ENCODE measurements at places on chromosomes 7 and 10. TPM values are rescaled to one million over a fixed set of nuclear protein-coding genes. Genes with fewer than 3 reads are reported as not detected.

The SPAM1 gene
- total RNA-seq = not detected

The FAM25G gene
- total RNA-seq = not detected

DNA sequence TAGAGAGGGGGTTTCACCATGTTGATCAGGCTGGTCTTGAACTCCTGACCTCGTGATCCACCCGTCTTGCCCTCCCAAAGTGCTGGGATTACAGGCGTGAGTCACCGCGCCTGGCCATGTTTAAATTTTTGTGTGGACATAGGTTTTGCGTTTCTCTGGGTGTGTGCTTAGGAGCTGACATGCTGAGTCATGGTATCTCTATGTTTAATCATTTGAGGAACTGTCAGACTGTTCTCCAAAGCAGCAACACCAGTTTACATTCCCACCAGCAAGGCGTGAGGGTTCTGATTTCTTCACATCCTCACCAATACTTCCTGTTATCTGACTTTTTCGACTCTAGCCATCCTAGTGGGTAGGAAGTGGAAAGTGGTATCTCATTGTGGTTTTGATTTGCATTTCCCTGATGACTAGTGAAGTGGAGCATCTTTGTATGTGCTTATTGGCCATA is 153.7 kb downstream of the DNAJB6 start:
- no peak for DNase-seq

DNA sequence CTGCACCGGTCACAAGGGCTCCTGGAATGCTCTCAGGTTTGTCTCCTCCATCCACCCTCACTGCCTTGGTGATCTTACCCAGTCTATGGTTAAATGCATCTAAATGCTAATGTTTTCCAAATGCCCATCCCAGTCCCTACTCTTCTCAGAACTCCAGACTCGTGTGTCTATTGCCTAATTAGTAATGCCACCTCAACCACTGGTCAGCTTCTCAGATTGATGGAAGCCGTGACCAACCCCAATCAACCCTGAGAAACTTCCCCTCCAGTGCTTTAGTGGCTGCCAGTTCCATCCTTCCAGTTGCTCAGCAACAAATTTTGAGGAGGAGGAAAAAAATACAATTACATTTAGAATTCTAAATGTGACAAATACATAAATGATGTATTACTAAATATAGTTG is 18.6 kb downstream of the NUDCD3 start:
- no peak for DNase-seq

DNA sequence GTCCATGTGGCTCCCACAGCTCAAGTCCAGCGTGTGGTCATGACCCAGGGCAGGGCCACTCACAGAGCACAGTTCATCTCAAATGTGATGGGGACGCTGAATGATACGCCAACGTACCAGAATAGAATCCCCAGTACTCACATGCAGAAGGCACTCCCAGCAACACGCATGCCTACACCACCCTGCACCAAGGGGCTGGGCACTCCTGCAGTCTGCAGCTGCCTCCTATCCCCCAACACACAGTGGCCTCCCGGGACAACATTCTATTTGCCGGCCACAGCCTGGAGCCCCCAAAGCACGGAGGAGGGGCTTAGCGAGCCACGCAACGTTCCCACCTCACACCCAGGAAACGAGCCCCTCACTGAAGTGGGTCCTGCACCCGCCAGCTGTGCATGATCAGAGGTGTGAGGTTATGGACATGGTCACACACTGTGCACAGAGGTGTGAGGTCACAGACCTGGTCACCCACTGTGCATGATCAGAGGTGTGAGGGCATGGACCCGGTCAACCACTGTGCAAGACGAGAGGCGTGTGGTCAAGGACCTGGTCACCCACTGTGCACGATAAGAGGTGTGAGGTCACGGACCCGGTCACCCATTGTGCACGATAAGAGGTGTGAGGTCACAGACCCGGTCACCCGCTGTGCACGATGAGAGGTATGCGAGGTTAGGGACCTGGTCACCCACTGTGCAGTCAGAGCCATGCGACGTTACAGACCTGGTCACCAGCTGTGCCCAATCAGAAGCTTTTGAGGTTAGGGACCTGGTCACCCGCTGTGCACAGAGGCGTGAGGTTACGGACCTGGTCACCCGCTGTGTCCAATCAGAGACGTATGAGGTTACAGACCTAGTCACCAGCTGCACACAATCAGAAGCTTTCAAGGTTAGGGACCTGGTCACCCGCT is 182.8 kb downstream of the DIP2C start:
- DNase-seq = no peak

DNA sequence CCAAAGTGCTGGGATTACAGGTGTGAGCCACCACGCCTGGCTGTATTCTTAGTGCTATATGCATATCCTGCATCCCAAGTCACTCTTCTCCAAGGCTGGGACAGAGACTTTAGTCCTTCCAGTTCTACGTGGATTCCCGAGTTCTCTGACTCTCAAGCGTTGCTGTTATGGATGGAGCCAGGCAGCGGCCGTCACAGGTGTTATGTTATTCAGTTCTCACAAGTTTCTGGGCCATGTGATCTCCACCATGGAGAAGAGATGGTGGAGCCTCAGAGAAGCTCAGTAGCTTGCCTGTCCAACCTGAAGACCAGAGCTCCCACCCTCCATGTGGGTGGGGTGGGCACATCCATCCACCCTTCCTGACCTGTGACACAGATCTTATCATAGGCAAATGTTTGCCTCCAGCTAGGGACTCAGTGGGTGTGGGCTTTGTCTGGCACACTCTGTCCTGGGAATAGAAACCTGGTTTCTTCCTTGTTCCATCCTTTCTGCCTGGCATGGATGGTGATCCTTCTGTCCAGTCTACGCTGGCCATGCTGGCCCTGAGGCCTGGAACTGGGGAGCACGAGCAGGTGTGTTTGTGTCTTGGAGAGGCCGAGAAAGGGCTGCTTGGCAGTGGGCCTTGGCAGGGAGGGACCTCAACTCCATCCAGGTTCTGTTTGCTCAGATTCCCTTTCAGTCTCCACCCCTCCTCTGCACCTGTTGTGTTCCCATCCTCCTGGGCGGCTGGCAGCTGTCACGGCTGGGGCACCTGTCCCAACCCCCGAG is 55.3 kb downstream of the NEURL1 start:
- peak; percentile 88 for DNase-seq
